ENCODE measurements at places on chromosomes 2 and 18.

DNA sequence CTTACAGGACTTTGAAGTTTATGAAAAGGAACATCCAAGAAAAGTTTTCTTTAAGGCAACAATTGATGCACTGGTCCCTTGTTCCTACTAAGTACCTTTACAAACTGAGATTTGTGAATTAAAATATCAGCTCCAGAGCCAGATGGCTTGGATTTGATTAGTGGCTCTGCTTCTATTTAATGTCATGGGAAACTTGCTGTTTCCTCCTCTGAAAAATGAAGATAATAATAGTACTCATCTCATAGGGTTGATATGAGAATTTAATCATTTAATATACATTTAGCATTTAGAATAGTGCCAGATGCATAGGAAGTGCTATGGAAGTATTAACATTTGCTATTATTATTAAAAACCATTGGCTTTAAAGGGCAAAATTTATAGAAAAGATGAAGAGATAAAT lies 2.6 kb upstream of the GAREM1 start:
- DNase-seq = no peak

- DNase-seq = no peak
Measured at GRCh38 chr18:44897411-44897810, 216.7 kb downstream of the SETBP1 start.

GRCh38 chr2:220550995-220551700 lies 923.7 kb downstream of the SLC4A3 start:
- DNase-seq = no peak

DNA sequence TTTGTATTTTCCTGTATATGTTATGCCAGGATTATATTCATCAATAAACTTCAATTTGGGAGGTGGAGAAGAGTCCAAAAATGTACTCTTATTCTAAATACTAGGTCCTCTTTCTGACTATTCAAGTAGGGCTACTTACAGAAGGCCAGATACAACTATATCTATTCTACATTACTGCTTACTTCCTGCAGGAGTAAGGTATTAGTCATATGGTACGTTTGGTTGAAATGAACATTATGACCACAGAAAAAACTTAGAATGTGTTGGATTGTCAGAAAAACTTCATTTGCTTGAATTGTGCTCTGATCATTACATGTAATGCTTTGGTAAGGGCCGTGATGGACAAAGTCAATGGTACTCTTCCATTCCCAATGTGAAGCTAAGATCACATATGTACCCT lies 35.0 kb downstream of the STAT4 start:
- DNase-seq = no peak

GRCh38 chr2:180473456-180473855 lies 466.4 kb upstream of the CWC22 start:
- DNase-seq = no peak

GRCh38 chr2:176496761-176497160 lies 227.5 kb downstream of the MTX2 start:
- DNase-seq = no peak

DNA sequence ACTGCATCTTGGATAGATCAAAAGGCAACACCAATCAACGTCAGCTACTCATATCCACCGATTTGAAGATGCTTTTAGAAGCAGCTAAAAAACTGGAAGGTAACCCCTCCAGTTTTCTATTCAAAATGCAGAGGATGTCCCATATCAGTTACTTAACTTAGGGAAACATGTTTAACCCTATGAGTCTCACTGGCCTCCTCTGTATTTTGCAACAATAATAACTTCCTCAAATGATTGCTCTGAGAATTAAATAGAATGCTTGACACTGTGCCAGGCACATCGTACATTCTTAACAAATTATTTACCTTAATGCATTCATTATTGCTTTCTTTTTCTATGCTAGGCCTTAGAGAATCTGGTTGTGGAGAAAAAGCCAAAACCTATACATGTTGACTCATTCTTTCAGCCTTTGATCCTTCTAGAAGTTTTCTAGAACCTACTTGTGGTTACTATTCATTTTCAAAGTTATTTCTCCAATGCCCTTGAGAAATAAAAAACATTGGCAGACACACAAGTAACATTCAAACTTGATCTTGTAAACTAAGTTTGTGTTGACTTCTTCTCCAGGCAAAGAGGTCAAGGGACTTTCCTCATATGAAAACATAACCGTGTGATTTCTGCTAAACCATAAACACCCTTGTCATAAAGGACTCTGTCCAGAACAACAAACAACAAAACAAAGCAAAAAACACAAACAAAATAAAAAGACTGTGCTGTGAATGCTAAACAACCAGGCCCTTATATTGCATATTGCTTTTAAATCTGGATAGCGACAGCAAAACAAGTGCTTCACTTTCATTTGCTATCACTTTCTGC lies 4.6 kb downstream of the DOCK10 start:
- no peak for DNase-seq

DNA sequence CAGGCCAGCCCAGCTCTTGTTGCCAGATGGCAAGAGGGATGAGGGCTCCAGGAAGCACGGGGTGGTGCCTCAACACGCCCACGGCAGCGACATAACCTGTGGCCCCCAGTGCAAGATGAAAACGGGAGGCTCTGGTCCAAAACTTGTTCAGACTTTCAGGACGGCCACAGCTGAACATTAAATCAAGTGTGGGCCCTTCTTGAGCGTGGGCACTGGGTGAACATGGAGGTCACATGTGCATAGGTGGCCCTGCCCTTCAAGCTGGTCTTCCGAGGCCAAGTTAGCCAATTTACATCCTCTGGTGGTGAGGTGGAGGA lies 77.5 kb downstream of the NDUFA10 start:
- peak; percentile 12 for DNase-seq

DNA sequence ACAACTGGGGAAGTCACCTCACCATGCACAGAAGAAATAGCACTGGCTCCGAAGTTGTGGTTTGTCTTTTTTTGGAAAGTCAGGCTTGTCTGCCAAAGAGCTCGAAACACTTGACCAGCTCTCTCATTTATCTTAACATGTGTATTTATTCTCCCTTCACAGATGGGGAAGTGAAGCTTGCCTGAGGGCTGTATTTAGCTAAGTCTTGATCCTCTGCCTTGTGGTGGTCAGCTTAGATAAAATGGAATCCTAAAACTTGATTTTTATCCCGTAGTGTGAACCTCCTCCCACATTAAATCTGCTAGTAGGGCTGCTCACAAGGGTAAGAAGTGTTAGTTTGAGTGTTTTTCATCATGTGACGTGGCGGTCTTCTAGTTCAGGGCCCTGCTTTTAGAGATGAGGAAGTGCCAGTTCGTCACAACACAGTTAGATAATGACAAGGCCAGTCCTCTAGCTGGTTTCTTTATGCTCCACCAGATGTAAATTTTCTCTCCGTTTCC lies 89.7 kb downstream of the TMEM247 start:
- no peak for DNase-seq

DNA sequence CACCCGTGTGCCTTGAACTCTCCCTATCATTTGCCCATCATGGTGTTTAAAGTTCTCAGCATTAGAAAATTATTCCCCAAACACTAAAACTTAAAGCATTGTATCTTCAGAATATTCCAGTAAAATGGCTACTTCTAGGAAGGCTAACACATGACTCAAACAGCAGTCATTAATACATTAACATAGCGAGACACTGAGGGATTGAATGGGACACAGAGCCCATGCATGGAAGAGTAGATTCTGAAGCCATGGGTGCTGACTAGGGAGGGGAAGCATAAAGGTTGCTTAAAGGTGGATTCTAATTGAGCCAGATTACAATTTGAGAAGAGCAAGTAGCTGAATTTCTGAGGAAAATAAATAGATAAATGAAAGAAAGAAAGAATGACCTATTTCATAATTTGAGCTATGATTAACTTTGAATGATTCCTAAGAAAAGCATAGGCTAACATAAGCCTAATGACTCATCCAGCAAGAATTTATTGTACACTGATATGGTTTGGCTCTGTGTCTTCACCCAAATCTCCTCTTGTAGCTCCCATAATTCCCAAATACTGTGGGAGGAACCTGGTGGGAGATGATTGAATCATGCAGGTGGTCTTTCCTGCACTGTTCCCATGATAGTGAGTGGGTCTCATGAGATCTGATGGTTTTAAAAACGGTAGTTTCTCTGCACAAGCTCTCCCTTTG lies 79.8 kb upstream of the PIK3C3 start:
- no peak for DNase-seq

DNA sequence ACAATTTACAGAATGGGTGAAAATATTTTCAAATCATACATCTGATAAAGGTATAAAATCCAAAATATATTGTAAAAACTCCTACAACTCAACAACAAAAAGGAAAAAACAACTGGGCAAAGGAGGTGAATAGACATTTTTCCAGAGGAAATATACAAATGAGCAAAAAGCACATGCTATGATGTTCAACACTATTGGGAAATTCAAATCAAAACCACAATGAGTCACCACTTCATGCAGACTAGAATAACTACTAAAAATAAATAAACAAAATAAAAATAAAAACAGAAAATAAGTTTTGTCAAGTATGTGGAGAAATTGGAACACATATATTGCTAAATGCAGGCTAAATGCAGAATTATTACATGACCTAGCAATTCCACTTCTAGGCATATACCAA lies 120.9 kb downstream of the FSIP2 start:
- DNase-seq = no peak

- no peak for DNase-seq
Measured at GRCh38 chr2:211367293-211367692, 810.9 kb downstream of the CPS1 start.

DNA sequence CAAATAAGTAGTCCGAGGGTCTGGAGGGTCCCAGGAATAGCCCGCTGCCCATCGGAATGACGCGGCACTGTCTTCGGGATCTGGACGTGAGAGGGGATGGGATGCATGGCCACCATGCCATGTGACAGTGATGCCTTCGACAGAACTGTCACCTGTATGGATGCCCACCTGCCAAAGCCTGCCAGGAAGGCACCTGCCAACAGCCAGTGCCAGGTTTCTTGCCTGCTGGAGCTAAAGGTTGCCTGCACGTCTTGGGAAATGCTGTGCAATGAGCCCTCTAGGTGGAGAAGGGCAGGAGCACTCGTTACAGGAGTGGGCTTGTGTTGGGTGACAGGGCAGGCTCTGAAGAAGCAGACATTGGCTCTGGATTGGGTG lies 20.5 kb downstream of the GPR35 start:
- no peak for DNase-seq

GRCh38 chr2:202604699-202605098 lies 30.1 kb upstream of the FAM117B start:
- no peak for DNase-seq

Data from mucosa of descending colon (tissue), 3 donors.